ENCODE measurements at places on chromosomes 7 and 10. TPM values are rescaled to one million over a fixed set of nuclear protein-coding genes. Genes with fewer than 3 reads are reported as not detected.

TECPR1 gene
- total RNA-seq: 29.0 TPM

MUC12 gene
- total RNA-seq: 0.93 TPM

LBX1 gene
- total RNA-seq: not detected

GPR22 gene
- not detected for total RNA-seq

TET1 gene
- 0.87 TPM for total RNA-seq

ZNF488 gene
- 0.08 TPM for total RNA-seq

RELN gene
- total RNA-seq: not detected

VPS37D gene
- total RNA-seq: 0.48 TPM

CHAT gene
- total RNA-seq: not detected

CHN2 gene
- total RNA-seq: 0.85 TPM

ICA1 gene
- 1.4 TPM for total RNA-seq

MSMB gene
- not detected for total RNA-seq

PRKAR2B gene
- total RNA-seq: 3.4 TPM

NPSR1 gene
- total RNA-seq: not detected

AKR1B1 gene
- 54.1 TPM for total RNA-seq

STK32C gene
- 12.6 TPM for total RNA-seq

LRMDA gene
- not detected for total RNA-seq

PILRA gene
- total RNA-seq: 7.0 TPM

ETV1 gene
- 1.7 TPM for total RNA-seq

CPA4 gene
- 4.1 TPM for total RNA-seq

CCDC136 gene
- total RNA-seq: 15.4 TPM

FEZF1 gene
- not detected for total RNA-seq

HTR5A gene
- total RNA-seq: not detected

CASTOR2 gene
- 3.8 TPM for total RNA-seq

TBXAS1 gene
- 22.0 TPM for total RNA-seq

PSD gene
- total RNA-seq: 3.0 TPM

MSS51 gene
- total RNA-seq: 4.9 TPM

SPDYE9 gene
- total RNA-seq: not detected

IKZF1 gene
- total RNA-seq: 343 TPM

GRID1 gene
- total RNA-seq: not detected

MOGAT3 gene
- not detected for total RNA-seq

SLC26A5 gene
- total RNA-seq: not detected

WDFY4 gene
- total RNA-seq: 0.35 TPM

TNPO3 gene
- 45.8 TPM for total RNA-seq

FGFR2 gene
- not detected for total RNA-seq

NPC1L1 gene
- not detected for total RNA-seq

HABP2 gene
- not detected for total RNA-seq

VAX1 gene
- total RNA-seq: not detected

HTRA1 gene
- not detected for total RNA-seq

ARHGEF35 gene
- total RNA-seq: 1.1 TPM

ACTL6B gene
- total RNA-seq: not detected

CDHR3 gene
- 0.71 TPM for total RNA-seq

RET gene
- 0.24 TPM for total RNA-seq

ZNRF2 gene
- 6.7 TPM for total RNA-seq

ARMC10 gene
- total RNA-seq: 32.2 TPM

STN1 gene
- total RNA-seq: 41.9 TPM

AIFM2 gene
- total RNA-seq: 14.3 TPM

SPDYE5 gene
- 0.24 TPM for total RNA-seq

STEAP1B gene
- total RNA-seq: not detected

STRIP2 gene
- 78.4 TPM for total RNA-seq

SPDYE11 gene
- not detected for total RNA-seq

CPN1 gene
- not detected for total RNA-seq

RAB19 gene
- 4.5 TPM for total RNA-seq

LIPK gene
- total RNA-seq: not detected

ZNF518A gene
- 14.8 TPM for total RNA-seq
